ENCODE measurements at places on chromosomes 5 and 9.

DNA sequence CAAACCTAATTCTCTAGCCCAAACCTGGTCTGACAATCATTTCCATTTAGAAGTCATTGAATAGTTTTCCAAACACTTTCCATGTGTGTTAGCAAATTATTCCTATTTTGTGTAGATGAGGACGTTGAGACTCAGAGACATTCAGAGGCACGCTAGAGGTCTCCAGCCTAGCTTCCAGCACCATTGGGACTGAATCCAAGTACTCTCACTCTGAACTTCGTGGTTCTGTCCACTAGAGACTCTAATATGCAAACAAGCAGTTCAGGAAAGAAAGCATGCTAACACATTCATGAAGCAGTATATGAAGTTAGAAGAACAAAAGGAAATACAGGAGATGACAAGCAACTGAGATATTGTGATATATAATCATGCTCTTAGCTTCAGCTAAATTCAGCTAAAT, 354.8 kb downstream of the NTRK2 start:
- DNase-seq = no peak

DNA sequence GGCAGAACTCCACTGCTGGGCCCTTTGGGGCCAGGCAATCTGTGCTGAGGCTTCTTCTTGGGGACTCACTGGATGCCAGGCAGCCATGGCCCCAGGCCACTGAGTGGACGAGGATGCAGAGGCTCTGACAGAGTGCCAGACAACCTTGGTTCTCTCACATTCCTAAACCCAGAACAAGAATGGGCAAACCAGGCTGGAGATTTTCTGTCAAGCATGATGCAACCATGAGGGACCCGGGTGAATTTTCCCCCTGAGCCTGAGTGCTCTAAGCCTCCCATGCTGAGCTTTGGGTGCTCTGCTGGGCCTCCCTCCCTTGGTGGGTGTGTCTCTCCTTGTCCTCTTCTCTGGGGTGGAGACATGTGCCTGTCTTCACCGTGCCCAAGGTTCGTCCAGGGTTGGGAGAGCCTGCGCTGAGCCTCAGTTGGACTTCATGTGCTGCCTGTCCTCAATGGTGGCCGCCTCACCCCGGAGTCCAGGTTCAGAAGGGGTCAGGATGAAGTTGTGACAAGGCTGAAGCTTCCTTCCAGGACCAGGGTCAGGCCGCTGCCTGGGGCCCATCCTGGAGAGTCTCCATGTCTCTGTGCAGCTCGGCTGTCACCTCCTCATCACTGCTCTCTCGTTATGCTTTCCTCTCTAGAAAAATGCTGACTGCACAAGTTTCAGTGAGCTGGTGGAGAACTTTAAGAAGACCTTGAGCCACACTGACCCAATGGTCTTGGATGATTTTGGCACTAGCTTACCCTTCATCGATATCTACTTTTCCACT, 24.1 kb downstream of the PITX1 start:
- no peak for DNase-seq

DNA sequence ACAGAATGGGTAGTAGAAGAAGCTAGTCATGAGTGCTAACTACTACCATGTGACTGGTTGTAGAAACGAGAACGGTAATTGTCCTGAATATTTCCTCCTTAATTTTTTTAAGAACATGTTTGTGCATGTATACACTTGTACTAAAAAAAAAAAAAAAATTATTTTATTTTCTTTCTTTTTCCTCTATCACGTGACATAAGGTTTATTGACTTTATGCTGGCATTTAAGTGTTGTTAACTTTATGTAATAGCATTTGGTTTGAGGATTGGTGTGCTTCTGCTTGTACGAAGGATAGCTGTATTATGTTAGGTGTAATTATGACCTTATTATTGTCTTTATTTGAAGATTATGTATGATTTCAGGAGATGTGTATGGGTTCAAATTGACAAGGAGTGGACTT, 349.1 kb upstream of the PTPRD start:
- no peak for DNase-seq

- DNase-seq = no peak
Observed at GRCh38 chr9:107480386-107480789, 9.2 kb downstream of the KLF4 start.

GRCh38 chr9:34139477-34140146, 13.1 kb upstream of the DCAF12 start:
- DNase-seq = no peak

GRCh38 chr5:98627121-98627520, 146.3 kb upstream of the RGMB start:
- no peak for DNase-seq

GRCh38 chr9:97601228-97601898, 31.8 kb downstream of the TSTD2 start:
- no peak for DNase-seq

DNA sequence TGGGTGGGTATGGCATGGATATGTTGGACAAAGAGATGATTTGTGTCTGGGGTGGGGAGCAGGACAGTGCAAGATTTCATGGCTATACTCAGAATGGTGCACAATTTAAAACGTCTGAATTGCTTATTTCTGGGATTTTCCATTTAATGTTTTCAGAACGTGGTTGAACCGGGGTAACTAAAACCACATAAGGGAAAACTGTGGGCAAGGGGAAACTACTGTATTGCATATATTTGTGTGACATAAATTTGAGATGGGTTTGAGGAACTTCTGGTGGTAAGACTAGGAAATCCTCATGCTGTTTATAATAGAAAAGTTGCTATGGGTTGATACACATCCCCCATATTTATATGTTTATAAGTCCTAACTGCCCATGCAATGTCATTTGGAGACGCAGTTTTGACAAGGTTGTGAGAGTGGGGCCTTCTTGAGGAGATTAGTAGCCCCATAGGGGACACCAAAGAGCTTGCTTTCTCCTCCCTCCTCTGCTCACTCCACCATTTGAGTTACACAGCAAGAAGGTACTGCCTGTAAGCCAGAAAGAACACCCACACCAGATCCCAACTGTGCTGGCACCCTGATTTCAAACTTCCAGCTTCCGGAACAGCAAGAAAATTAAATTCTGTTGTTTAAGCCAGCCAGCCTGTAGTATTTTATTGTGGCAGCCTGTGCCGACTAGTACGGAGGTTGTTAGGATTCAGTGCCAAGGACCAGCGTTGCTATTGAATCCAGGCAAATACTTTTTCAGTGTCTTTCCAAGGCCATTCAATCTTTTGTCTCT, 2118.9 kb downstream of the MAT2B start:
- no peak for DNase-seq

GRCh38 chr5:109468288-109468676, 58.5 kb upstream of the PJA2 start:
- no peak for DNase-seq

GRCh38 chr9:6106711-6107339, 91.4 kb upstream of the RANBP6 start:
- no peak for DNase-seq

- no peak for DNase-seq
Observed at GRCh38 chr9:110592044-110592830, 12.7 kb upstream of the SVEP1 start.

DNA sequence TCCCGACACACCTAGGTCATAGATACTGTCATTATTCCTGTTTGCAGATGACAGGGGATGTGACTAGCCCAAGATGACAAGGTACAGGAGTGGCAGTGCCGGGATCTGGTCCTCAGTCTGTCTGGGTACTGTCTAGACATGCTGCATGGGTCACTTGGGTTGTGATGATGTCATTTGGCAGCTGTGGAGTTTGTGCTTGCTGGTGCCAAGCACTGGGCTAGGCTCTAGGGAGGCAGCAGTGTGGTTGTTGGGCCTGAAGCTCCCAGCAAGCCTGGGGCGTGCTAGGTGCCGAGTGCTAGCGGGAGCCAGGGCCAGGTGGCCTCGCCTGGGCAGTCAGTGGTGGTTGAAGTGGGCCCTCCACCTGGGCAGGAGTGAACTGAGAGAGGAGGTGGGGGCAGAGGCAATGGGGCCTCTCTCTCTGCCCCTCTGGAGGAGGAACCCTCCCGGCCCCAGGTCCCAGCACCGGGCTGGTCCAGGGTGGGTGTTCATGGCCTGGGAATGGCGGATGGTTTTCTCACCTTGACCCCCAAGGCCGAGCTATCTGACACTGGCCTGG, 8.8 kb upstream of the ASB6 start:
- DNase-seq = no peak

GRCh38 chr5:131994533-131995226, 16.8 kb downstream of the ACSL6 start:
- no peak for DNase-seq

DNA sequence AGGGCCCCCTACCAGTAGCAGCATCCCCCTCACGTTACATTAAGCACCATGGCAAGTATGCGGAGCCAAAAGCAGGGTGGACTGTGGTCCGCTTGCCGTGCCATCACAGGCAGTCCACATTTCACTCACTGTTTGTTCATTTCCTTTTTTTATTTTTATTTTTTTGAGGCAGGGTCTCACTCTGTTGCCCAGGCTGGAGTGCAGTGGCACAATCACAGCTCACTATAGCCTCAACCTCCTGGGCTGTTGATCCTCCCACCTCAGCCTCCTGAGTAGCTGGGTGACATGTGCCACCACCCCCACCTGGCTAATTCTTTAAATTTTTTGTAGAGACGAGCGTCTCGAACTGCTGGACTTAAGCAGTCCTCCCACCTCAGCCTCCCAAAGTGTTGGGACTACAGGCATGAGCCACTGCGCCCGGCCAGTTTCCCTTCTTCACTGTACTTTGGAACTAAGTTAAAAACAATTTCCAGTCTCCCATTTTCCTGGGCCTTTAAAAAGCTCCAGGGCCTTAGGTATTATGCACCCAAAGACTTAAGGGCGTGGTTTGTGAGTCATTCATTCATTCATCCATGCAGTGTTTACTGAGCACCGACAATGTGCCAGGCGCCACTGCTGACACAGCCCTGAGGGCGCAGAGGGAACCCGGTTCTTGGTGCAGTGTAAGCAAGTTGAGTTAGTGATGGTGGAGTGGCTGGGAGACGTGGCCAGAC, 19.9 kb downstream of the PRRX2 start:
- no peak for DNase-seq

DNA sequence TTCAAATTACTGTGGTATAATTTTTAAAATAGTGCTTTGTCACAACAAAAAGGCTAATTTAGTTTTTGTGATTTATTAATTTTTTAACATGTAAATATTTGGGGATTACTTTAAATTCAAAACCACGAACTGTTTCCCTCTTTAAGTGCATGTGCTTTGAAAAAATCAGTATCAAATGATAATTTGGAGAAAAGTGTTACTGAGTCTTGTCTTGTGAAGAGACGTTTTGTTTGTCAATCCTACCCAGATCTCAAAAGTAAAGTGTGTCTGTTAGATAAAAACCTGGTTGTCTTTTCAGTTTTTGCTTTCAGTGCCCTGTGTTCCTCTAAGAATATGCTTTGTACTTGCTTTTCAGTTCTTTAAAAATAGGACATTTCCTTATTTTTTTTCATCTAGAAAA, 7.7 kb downstream of the ZSWIM6 start:
- DNase-seq = no peak

DNA sequence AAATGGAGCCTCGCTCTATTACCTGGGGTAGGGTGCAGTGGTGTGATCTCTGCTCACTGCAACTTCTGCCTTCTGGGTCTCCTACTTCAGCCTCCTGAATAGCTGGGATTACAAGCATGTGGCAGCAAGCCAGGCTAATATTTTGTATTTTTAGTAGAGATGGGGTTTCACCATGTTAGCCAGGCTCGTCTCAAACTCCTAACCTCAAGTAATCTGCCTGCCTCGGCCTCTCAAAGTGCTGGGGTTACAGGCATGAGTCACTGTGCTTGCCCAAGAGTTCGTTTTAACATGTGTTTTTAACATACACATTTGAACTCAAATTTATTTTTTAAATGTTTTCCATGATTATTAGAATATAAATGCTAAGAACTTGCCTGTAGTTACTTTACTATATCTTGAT, 34.2 kb downstream of the MARCHF6 start:
- no peak for DNase-seq

DNA sequence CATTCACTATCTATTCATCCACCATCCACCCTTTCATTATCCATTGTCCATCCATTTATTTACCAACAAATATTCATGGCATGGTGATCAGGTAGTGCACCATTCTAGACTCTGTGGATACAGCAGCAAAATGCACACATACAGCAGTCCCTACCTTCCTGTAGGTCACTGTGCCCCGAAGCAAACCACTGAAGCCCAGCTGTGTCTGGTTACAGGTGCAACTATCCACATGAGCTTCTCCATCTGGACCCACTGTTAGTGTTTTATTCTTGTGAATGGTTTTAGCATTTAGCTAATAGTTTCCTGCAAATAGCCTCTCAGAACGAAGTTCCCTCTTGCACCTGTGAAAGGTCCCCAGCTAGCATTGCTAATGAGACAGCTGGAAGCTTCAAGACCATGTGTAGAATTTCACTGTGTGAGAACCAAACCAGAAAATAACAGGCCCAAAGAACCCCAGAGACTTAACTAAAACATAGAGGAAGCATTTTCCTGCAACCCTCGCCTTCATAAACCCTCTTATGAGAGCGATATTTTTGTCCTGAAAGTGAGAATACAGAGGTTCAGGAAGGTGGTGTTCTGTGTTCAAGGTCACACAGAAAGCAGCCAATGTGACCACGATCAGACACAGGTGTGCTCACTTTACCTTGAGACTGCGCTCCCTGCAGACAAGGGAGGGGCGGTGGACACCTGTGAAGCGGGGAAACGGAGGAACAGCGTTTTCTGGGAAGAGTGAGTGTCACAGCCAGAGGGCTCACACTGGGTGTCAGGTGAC, 18.5 kb downstream of the PAEP start:
- no peak for DNase-seq

DNA sequence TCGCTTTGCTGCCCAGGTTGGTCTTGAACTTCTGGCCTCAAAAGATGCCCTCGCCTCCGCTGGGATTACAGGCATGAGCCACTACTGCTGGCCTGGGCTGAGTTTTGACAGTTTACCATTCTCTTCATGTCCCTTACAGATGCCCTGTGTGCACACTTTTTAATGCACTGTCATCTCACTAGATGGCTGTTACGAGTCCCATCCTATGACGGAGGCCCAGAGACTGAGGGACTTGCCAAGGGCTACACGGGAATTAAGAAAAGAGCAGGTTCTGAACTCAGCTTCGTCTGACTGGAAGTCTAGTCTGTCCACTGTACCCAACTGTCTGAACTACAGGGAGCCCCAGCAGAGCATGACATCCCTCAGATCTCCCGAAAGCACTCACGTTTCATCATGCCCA, 63.9 kb downstream of the ARHGEF37 start:
- DNase-seq = no peak

DNA sequence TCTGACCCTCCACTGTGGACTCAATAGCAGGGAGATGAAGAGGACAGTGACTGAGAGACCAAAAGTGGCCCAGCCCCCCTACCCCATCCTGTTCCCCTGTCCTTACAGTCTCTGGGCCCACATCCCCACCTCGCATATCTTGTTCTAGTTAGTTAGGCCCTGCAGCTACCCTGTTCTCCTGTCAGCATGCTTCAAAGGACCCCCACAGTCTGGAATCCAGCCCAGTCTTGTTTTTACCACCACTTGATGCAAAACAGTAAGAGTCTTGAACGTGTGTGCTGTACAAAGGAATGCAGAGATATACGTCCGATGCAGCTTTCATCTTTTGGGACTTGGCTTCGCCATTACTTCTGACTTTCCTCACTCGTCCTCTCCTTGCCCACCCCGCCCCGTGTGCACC, 12.2 kb upstream of the POMT1 start:
- no peak for DNase-seq

- no peak for DNase-seq
Observed at GRCh38 chr9:81906671-81907070, 21.6 kb upstream of the SPATA31D4 start.

- DNase-seq = no peak
Observed at GRCh38 chr9:98364086-98364485, 108.6 kb upstream of the TBC1D2 start.

GRCh38 chr5:72408603-72409002, 88.4 kb downstream of the PTCD2 start:
- DNase-seq = no peak

- DNase-seq = peak; percentile 55
Observed at GRCh38 chr9:137550231-137550621, at the start of gene PNPLA7. TSS of gene PNPLA7 (minus strand) at chr9:137550402. CDS start at chr9:137550197, 205 bp downstream.
